ENCODE measurements at places on chromosomes 2 and 18.

DNA sequence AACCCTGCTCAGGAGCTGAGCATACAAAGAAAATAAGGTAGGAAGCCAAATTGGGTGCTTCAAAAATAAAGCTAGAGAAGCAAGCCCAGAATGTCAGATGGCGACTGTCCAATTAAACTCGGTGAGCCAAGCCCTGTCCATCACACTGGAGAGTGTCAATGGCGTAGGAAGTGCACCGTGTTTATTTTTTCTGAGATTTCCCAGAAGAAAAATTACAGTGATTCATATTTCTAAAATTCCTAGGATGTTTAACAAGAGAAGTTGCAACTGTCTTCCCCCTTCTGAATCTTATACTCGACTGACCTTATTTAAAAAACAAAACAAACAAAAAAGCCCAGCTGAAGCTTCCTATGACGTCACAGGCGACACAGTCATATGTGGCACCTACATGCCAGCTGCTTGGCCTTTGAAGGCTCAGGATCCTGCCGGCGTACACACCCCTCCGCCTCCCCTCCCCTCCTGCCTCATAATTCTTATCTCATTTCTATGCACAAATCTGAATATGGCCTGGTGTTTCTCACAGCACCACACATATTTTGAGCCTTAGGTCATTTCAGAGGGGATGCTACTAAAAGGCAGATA lies 60.8 kb downstream of the MBP start:
- no peak for DNase-seq

DNA sequence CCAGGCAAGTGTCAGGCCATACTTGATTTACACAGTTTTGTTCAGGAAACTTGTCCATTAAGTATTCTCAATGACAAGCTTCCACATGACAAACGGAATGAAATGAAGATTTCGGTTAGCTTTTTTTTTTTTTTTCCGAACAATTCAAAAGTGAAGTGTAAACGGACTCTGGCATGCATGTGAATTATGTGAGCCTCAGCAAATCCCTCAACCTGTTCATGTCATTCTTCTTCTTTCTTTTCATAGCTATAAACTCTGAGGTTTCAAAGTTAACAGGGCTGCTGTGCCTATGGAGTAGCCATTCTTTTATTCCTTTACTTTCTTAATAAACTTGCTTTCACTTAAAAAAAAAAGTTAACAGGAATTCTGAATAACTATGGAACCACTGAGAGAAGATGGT lies 110.3 kb downstream of the NOL10 start:
- DNase-seq, result no peak

- no peak for DNase-seq
Measured at GRCh38 chr2:156309167-156309566, 23.4 kb downstream of the NR4A2 start.

DNA sequence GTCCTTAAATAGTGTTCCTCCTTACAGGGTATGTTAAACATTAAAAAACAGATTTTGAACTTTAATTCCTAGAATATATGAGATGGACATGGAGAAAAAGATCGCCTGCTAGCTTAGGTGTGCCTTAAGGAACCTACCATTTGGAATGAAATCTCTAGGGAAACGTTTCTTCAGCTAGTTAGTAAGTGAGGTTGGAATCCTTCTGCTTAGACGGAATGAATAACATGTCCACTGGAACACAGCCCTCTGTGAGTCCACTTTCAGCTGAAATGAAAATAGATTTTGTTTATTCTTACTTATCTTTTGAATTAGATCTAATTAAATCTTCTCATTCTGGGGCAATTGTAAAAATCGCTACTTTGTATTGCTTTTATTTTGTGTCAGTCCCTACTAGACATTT lies 28.4 kb downstream of the NAB1 start:
- no peak for DNase-seq

DNA sequence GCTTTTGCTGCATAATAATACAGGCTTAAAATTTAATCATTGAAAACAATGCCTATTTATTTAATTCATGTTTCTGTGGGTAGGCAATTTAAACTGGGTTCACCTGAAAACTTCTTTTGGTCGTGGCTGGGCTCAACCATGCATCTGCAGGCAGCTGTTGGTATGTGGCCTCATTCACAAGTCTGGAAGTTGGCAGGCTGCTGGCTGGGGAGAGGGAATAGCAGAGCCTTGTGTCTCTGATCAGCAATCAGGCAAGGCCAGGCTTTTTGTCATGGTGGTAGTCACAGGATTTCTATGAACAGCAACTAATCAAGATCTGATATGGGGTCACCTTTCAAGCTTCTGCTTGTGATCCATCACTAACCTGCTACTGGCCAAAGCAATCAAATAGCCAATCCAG lies 130.1 kb upstream of the KCNJ3 start:
- DNase-seq, result no peak

DNA sequence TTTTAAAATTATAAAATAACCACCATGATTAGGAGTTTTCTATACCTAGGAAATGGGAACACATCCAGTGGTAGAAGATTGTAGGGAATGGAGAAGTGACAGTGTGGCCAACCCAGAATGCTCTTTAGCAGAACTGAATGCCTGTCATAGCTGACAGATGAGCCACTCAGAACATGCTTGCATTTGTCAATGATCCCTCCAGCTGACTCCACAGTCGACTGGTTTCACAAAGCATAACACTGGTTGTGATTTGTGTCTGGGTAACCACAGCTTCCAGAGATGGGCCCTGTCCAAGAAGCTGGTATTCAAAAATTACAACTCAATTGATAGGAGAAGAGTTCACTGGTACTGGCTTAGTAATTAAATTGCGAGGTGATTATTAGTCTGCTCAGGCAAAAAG lies 9.0 kb upstream of the CTIF start:
- DNase-seq, result no peak

DNA sequence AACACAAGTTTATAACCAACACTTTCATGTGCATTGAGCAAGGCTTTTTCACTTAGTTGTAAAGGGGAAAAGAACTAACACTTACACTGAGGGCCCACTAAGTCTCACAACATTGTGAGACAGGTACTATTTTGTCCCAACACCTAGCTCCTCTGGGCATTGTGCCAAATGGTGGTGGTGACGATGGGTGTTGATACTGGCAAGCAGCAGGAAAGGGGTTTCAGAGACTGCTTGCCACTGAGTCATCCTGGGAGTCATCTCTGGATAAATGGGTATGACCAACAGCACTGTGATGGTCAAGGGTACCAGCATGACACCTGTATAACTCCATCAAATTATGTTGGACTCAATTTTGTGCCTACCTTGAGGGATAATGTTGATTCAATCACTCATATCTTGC lies 138.8 kb upstream of the ITGA6 start:
- DNase-seq, result no peak

DNA sequence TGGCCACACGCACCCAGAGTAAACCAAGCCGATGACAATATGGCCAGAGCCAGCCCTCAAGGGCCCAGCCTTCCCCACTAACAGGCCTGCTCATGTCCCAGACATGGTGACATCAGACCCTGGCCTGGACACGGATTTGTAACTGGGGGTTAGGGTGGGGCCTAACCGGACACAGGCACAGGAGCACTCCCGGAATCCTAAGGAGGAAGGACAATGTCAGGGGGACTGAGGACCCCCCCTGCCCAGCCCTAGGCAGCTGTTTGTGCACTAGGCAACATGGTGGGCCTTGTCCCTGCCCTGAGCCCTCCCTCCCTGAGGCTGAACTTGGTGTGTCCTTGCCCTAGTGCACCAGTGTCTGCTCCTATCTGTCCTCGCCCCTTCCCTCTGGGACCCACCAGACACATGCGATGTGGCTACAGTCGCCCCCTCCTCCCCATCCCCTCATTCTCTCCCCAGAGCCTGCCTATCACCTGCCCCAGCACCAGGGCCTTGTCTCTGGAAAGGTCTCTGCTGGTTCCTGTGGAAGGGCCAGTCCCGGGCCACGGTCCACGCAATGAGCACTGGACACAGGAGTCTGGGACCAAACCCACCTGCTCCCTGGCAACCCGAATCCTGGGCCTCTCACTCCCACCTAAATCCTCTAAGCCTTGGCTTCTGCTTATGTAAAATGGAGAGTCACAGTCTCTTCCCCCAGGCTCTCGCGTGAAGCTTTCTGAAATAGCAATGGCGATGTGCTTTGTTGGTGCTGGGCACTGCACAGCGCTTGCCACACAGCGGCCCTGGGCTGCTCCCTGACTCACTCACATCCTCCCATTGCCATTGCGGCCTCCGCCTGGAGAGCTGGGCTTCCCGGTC lies 76.5 kb upstream of the RAB6C start:
- DNase-seq, result no peak

DNA sequence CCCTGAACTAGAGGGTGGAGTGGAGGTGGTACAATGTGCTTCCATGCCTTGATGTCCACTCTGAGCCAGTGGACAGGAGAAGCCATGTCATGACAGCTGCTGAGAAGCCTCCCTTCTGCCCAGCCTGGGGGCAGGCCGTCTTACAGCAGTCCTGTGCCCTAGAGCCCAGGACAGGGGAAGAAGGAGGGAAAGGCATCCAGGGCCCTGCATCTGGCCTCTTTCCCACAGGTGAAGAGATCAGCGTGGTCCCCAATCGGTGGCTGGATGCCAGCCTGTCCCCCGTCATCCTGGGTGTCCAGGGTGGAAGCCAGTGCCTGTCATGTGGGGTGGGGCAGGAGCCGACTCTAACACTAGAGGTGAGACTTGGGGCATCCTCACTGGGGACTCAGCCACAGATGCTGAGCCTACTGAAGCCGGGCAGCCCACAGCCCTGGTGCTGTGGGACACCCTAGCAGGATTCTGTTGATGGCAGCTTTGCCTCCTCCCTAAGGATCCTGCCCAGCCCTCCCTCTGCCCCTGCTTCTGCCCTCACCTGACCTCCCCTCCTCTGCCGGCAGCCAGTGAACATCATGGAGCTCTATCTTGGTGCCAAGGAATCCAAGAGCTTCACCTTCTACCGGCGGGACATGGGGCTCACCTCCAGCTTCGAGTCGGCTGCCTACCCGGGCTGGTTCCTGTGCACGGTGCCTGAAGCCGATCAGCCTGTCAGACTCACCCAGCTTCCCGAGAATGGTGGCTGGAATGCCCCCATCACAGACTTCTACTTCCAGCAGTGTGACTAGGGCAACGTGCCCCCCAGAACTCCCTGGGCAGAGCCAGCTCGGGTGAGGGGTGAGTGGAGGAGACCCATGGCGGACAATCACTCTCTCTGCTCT lies 3.1 kb downstream of the IL36RN start:
- no peak for DNase-seq
